MCF 10A (cell line): ENCODE measurements at places on chromosomes 11 and 22.

- H3K27ac ChIP-seq, result no peak overlapping the region
- no peaks in the 10 kb centered on the region for H3K27me3 ChIP-seq
- no peak overlapping the region for H3K4me3 ChIP-seq
- H3K4me1 ChIP-seq, result peaks cover 5% of the 10 kb centered on the region
Measured at GRCh38 chr11:74070723-74071492, 62.0 kb upstream of the UCP3 start.

GRCh38 chr22:29113319-29113718 is 40.5 kb downstream of the KREMEN1 start:
- no peak overlapping the region for H3K27ac ChIP-seq
- no peaks in the 10 kb centered on the region for H3K27me3 ChIP-seq
- peaks cover 6% of the 10 kb centered on the region for H3K36me3 ChIP-seq
- no peak overlapping the region for H3K4me3 ChIP-seq
- peaks cover 6% of the 10 kb centered on the region for H3K4me1 ChIP-seq
- no peak for DNase-seq

GRCh38 chr11:32265911-32266310 is 169.4 kb downstream of the WT1 start:
- no peak overlapping the region for H3K4me3 ChIP-seq
- H3K27ac ChIP-seq, result no peak overlapping the region
- H3K36me3 ChIP-seq, result no peaks in the 10 kb centered on the region
- no peak for DNase-seq
- H3K4me1 ChIP-seq, result no peaks in the 10 kb centered on the region

- H3K27me3 ChIP-seq, result no peaks in the 10 kb centered on the region
- peaks cover 13% of the 10 kb centered on the region for H3K4me1 ChIP-seq
- DNase-seq, result no peak
Measured at GRCh38 chr11:114440121-114440860, 1.0 kb downstream of the REXO2 start.

DNA sequence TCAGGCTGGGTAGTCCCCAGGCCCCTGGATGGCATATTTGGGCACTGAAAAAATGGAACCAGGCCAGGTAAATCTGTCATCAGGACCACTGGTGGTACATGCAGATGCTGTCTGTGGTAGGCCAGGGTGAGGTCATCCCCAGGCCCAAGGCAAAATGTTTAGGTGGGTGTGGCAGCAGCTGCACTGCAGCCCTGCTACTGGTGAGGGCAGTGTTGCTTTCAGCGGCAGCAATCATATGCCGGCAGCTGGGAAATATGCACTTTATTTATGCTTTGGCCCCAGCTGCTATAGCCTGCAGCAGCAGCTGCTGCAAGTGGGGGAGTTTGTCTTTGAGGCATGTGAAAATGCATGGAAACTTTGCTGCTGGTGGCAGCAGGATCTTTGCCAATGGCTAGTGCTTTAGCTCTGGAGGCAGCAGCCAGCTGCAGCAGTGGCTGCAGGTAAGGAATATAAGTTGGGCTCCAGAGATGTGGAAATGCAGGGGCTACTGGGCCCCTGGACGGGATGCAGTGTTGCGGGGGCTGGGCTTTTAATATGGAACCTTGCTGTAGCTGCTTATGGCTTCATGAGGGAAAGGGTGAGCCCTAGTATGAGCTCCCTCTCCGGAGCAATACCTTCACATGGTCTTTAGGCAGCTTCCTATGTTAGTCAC is 365.7 kb upstream of the CADM1 start:
- no peaks in the 10 kb centered on the region for H3K36me3 ChIP-seq
- no peaks in the 10 kb centered on the region for H3K27me3 ChIP-seq
- no peak overlapping the region for H3K27ac ChIP-seq
- no peak overlapping the region for H3K4me3 ChIP-seq
- H3K4me1 ChIP-seq, result no peaks in the 10 kb centered on the region

DNA sequence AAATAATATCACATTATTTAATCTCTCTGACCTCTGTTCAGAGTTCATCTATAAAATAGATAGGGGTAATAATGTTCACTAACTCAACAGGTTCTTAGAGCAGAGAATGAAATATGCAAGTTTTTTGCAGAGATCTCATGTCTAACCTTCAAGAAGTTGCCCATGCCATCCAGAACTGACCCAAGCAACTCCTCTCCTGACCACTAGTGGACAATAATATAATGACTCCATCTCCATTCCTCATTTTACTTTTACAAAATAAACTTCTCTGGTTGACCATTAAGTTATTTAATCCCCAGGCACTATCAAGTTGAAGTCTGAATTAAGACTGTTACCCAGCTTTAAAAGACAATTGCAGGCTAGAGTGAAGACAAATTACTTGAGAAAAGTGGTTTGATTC is 382.6 kb downstream of the KCNA4 start:
- no peak overlapping the region for H3K27ac ChIP-seq
- no peaks in the 10 kb centered on the region for H3K36me3 ChIP-seq
- peaks cover 4% of the 10 kb centered on the region for H3K4me1 ChIP-seq

DNA sequence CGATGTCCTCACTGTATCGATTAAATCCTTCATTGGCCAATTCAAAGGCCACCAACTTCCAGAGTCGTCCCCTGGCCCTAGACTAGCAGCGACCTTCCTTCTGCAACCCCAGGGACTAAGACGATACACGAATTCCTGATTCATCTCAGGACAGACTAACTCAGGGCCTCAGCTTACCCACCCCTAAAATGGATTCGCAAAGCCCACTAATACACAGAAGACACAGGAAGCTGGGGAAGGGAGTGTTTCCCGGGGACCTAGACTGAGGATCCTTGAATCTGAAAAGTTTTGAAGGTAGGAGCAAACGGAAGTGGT is 509 bp downstream of the LAMTOR1 start:
- peak overlapping the region; percentile 100 for H3K27ac ChIP-seq
- DNase-seq, result no peak
- H3K36me3 ChIP-seq, result peaks cover 55% of the 10 kb centered on the region
- peak overlapping the region; percentile 100 for H3K4me3 ChIP-seq

- H3K4me1 ChIP-seq, result peaks cover 58% of the 10 kb centered on the region
- no peaks in the 10 kb centered on the region for H3K36me3 ChIP-seq
- no peaks in the 10 kb centered on the region for H3K27me3 ChIP-seq
- peak overlapping the region; percentile 77 for H3K4me3 ChIP-seq
- peak overlapping the region; percentile 98 for H3K27ac ChIP-seq
Measured at GRCh38 chr11:44565953-44566949, 788 bp downstream of the CD82 start.

- peaks cover 15% of the 10 kb centered on the region for H3K36me3 ChIP-seq
- no peak overlapping the region for H3K4me3 ChIP-seq
Measured at GRCh38 chr11:35305670-35306382, 113.5 kb downstream of the SLC1A2 start.

DNA sequence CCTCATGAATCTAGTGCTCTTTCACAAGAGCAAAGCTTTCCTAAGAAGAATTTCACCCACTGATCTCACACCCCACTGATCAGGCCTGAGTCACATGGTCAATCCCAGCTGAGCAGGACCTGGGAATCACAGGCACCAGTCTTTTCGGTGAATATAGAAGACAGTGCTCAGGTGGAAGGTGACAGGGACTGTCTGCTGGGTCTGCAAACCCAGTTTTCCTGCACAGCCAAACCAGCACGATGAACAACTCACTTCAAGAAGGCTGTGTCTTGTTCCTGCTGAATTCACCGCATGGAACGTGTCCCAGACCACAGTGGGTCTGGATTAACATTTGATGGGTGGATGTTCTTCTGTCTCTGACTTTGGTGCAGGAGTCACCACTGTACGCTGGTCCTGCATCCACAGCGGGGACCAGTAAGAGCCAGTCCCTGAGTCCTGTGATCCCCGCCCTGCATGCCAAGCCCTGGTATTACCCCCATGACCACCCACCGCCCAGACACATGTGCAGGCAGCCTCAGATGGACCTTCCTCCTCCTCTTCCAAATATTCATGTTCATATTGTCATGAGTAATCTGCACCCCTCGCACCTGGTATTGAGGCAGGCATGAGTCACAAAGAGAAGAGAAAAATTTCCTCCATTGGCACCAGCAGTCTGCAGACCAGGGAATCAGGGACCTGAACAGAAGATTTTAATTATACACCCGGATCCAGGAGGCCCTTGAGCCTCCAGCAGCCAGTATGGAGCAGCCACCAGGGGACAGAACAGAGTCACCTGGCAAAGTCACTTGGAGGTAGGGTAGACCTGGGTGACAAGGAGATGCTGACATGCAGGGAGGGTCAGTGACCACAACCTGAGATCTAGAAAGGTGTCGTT is 8.6 kb upstream of the IGLL5 start:
- H3K4me3 ChIP-seq, result no peak overlapping the region
- H3K4me1 ChIP-seq, result no peaks in the 10 kb centered on the region
- no peak for DNase-seq
- H3K27me3 ChIP-seq, result peaks cover 51% of the 10 kb centered on the region

DNA sequence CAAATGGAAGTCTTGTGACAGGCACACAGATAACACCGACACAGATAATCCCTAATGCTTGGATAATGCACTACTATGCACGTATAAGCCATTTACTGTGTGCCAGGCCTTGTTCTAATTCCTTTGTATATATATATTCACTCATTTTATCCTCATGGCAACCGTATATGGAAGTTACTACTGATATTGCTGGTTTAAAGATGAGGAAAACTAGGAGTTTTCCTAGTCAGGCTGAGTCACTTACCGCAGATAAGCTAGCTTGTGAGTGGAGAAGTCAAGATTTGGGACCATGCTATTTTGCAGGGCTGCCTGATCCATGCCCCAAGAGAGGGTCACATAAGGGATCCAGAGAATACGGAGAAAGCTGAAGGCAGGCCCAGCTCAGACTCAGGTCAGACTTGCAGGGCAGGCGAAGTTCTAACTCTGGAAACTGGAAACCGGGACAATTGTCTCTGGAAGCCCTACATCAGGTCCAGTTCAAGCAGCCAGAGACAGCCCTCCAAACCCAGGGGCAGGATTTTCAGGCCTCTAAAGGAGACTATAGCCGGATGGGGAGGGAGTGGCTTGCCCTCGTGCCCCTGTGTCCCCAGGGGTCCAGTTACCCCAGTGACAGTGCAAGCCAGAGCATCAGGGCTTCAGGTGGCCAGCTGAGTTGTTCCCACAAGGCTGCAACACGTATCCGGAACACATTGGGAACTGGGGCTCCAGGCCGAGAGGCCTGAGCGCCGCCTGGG is 534.8 kb downstream of the INSC start:
- H3K27me3 ChIP-seq, result peaks cover 21% of the 10 kb centered on the region
- H3K36me3 ChIP-seq, result no peaks in the 10 kb centered on the region
- no peaks in the 10 kb centered on the region for H3K4me1 ChIP-seq
- H3K4me3 ChIP-seq, result peak overlapping the region; percentile 7
- H3K27ac ChIP-seq, result no peak overlapping the region
- DNase-seq, result no peak

DNA sequence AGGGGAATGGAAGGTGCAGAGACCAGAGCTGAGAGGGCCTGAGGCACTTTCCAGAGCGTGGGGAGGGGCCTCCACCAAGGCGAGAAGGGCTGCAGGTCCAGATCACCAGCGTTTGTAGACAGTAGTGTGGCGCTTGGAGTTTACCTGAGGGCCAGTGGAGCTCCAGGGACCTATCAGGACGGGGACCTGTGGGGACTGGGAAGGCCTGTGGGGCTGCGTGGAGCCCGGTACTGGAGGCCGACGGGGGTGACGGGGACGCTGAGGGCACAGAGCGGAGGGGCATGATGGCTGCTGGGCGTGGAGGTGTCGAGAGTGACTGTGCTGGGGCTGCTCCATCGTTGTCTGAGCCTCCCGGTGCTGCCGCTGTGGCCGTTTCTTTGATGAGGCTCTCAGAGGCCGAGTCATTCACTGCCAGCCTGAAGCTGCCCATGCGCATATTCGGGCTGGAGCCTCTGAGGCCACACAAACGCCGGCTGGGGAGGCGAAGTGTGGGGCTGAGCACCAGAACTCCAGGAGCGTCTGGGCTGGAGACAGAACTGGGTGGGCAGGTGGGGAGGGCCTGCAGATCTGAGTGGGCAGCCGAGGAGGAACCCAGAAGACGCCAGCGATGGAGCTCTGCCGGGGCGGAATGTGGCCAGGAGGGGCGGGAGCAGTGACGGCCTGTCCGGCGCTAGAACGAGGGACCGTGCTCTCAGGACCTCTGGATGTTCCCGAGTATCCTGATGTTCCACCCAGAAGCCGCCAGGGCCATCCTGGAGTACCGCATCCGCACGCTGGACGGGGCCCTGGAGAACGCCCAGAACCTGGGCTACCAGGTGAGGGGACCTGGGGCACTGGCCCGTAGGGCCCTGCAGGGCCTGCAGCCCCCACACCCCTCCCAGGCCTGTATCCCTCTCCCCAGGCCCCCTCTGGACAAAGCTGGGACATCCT is 2.6 kb downstream of the PGGHG start:
- H3K27ac ChIP-seq, result no peak overlapping the region
- no peak overlapping the region for H3K4me3 ChIP-seq
- peaks cover 15% of the 10 kb centered on the region for H3K27me3 ChIP-seq
- no peaks in the 10 kb centered on the region for H3K36me3 ChIP-seq
- no peak for DNase-seq
- no peaks in the 10 kb centered on the region for H3K4me1 ChIP-seq

DNA sequence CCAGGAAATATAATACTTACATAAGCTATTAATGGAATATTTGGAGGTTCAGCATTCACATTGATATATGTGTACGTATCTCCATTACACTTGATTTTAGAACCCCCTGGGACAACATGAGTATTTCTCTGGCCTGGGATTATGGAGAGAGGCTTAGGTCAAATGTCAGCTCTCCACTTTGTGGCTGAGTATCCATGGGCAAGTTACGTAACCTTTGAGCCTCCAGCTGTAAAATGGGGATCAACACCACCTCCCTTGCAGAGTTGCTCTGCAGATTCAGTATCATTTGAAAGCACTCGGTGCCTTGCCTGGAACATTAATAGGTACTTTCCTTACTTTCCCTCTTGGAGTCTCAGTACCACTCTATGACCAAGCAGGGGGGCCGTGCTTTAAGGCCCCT is 33.2 kb downstream of the C22orf31 start:
- no peak overlapping the region for H3K27ac ChIP-seq
- no peaks in the 10 kb centered on the region for H3K27me3 ChIP-seq
- peaks cover 22% of the 10 kb centered on the region for H3K4me1 ChIP-seq
- no peaks in the 10 kb centered on the region for H3K36me3 ChIP-seq

GRCh38 chr11:64499261-64500004 is 91.6 kb upstream of the SLC22A12 start:
- H3K4me3 ChIP-seq, result no peak overlapping the region
- H3K4me1 ChIP-seq, result peaks cover 5% of the 10 kb centered on the region
- no peaks in the 10 kb centered on the region for H3K36me3 ChIP-seq
- H3K27ac ChIP-seq, result no peak overlapping the region
- peaks cover 15% of the 10 kb centered on the region for H3K27me3 ChIP-seq

DNA sequence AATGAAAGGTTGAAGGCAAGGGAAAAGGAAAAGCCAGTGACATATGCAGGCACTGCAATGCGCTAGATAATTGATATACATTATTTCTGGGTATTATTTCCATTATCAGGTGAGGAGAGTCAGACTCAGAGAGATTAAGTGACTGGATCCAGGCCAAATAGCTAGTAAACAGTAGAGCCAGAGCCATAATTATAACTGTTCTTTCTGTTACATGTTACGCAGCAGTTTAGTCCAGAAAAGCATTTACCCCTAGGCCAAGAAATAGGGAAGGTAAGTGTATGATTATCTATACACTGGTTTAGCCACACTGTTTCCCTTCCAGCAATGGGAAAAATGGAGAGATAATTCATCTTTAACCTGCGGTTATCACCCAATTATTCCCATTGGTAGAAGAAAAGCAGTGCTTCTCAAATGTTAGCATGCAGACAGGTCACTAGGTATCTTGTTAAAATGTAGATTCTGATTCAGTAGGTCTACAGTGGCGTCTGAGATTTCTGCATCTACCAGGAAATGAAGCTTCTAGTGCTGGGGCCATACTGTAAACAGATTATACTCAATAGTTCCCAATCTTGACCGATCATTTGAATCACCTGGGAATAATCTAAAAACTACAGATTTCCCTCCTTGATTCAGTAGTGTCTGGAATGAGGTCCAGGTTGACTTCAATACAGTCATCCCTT is 69.4 kb downstream of the RBFOX2 start:
- H3K4me3 ChIP-seq, result no peak overlapping the region
- H3K4me1 ChIP-seq, result peaks cover 14% of the 10 kb centered on the region
